ENCODE measurements at places on chromosomes 5 and 9.

GRCh38 chr5:56638768-56639238, 176.5 kb upstream of the MAP3K1 start:
- DNase-seq = no peak

- DNase-seq = no peak
Measured at GRCh38 chr9:4973246-4973645, 11.8 kb upstream of the JAK2 start.

DNA sequence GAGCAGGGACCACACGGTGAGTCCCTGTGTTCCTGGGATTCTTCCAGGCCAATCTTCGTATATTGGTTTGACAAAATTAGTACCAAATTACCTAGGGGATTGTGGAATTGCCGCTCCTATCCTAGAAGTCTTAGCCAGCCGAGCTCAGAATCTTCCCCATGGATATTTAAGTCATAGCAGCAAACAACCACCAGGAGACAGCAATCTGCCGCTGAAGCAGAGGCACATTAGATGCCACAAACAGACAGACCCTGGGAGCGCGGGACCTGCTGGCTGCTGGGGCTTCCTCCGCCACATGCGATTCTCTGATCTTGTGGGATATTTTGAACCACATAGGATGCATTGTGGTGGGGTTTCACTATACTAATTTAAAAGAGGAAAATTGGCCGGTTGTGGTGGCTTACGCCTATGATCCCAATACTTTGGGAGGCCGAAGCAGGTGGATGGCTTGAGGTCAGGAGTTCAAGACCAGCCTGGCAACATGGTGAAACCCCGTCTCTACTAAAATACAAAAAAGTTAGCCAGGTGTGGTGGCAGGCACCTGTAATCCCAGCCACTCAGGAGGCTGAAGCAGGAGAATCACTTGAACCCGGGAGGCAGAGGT, 31.7 kb upstream of the ZBTB43 start:
- DNase-seq = no peak

GRCh38 chr5:123611406-123611709, 99.4 kb downstream of the CSNK1G3 start:
- no peak for DNase-seq

GRCh38 chr9:15176836-15177235, 130.2 kb downstream of the TTC39B start:
- DNase-seq = no peak

DNA sequence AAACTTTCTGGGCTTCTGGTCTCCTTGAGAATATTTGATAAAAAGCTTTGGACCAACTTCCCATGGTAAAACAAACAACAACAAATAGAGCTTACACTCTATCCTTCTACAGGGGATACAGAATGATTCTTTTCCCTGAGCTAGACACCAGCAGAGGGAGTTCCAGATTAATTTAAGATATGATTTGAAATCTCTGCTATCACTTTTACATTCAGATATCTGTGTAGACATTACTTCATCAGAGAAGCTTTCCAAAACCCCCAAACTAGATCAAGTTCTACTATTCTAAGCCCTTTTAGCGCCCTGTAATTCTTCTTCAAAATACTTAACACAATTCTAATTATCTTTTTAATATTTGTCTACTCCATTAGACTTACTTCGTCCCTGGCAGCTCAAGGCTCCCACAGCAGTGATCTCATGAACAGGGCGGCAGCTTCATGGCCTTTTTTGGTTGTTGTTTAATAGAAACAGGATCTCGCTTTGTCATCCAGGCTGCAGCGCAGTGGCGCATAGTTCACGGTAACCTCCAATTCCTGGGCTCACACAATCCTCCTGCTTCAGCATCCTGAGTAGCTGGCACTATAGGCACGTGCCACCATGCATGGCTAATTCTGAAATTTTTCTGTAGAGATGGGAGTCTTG, 955 bp upstream of the GALNT12 start:
- DNase-seq = peak; percentile 39

GRCh38 chr5:149138182-149138923, 2.9 kb upstream of the ABLIM3 start:
- DNase-seq = no peak

DNA sequence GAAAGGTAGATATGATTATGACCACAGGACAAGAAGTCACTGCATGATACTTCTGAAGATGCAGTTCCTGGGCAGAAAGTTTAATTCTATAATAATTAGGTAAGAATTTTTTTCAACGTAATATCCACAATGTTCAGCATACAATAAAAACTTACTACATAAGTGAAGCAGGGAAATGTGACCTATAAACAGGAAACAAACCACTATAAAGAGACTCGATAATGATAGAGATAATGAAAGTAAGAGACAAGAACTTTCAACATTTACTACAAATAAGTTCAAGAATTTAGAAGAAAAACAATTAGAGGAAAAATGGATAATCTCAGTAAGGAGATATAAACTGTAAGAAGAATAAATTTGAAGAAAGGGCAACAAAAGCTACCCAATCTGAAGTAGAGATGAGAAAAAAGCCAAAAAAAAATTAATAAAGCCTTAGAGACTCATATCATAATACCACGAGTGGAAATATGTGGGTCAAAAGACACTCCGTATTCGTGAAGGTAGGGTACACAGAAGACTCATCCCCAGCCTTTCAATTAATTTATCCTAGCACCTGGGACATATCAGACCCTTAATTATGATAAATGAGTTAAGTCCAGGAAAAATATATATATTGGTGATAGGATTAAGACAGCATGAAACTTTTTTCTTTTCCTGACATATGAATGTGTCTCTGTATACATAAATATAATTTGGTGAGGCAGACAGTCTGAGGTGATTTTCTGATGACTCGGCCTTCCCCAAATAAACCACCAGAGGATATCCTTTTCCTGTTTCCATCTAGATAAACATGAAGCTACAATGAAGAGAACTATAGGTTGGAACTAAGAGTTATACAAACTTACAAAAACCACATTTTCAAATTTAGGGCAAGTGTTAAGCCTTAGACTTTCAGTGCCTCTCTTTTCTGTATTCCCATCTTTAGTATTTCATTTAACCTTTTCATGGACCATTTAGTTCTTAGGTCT, 120.4 kb downstream of the RAPGEF6 start:
- no peak for DNase-seq

DNA sequence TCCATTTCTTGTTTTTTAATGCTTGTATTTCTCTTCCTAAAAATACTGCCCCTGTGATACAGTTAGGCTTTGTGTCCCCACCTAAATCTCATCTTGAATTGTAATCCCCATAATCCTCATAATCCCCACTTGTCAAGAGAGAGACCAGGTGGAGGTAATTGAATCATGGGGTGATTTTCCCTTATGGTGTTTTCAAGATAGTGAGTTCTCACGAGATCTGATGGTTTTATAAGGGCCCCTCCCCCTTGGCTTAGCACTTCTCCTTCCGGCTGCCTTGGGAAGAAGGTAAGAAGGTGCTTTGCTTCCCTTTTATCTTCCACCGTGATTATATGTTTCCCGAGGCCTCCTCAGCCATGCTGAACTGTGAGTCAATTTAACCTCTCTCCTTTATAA, 227.4 kb downstream of the MAN2A1 start:
- DNase-seq = no peak

- DNase-seq = peak; percentile 72
Measured at GRCh38 chr5:58871648-58872242, 288.9 kb downstream of the RAB3C start.

DNA sequence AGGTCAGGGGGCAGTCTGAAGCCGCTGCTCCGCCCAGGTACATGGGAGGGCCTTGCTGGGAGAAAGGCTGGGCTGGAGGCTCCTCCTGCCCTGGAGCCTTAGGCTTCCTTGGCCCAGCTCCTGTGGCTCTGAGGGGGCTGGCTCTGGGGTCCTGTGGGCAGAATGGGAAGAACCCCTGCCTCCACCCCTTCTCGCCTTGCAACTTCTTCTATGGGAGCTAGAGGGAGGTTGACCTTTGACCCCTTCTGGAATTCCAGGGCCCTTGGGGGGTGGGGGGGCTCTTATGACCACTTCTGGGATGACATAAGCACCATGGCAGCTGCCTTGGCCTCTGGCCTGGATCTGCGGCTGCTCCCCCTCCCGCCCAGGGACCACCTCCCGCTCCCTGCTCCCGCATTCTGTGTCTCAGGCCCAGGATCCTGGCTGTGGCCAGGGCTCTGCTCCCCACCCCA, 32.2 kb downstream of the IER5L start:
- DNase-seq = peak; percentile 85

- DNase-seq = peak; percentile 59
Measured at GRCh38 chr9:86978922-86979474, 31.7 kb upstream of the GAS1 start.

GRCh38 chr5:59732806-59733205, 160.7 kb downstream of the PDE4D start:
- DNase-seq = no peak

- no peak for DNase-seq
Measured at GRCh38 chr5:78919796-78920195, 65.3 kb downstream of the ARSB start.

DNA sequence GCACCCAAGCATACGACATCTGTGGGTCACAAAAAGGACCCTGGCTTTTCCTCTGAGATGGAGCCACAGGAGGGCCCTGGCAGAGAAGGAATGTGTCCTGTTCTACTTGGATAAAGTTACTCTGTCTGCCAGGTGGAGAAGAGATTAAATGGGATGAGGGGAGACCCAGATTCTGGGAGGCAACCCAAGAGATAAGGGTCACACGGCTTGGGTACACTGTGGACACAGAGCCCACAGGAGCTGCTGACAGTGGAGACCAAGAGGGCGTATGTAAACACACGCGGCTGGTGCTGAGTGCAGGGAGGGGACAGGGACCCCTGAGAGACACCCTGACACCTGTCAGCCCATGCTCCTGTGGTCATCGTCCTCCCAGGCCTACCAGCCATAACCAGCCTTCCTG, 6.2 kb downstream of the CDK20 start:
- DNase-seq = no peak

DNA sequence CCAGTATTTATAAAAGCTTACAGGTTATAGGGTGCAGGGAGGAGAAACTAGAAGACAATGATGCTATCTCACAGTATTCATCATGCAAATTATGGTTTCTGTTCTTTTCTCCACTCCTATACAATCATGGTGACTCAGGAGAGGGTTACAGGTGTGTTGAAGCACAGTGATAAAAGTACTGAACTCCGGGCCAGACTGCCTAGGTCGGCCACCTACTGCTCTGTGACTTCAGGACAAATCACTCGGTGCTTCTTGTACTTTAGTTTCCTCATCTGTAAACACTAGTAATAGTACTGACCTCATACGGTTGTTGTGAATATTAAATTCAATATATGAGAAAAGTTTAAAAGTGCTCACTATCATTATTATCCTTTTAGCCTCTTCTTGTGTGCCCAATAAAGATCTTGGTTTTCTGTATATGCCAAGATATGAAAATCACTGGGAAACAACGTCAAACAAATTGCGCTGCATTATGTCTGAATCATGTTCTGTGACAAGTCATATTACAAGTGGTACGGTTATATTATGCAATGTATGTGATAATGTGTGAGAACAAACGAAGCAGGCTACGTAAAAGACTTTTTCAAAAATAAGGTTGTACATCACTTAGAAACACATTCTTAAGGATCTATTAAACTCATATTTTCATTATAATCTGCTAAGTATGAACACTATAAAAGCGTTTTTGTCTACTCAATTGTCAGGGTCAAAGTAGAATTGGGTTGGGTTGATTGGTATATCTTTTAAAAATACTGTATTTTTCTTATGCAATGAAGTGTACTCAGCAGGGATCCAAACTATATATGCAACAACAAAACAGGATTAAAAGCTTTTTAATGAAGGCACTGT, 153.3 kb downstream of the EFNA5 start:
- DNase-seq = no peak

DNA sequence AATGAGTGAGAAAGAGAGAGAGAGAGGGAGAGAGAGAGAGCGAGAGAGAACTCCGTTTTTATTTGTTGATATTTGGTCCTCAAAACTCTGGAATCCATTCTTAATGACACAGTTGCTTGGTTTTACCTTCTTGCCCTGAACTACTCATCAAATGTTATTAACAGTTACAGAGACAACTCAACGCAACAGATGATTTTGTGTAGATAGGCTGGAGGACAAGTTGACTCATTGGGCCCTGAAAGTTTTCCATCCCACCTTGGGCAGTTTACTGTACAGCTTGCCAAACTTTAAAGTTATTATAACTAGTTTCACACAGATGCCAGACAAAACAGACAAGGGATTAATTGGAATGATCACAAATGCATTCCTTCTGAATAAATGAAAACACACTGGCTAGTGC, 339.9 kb downstream of the ARL15 start:
- peak; percentile 22 for DNase-seq

- no peak for DNase-seq
Measured at GRCh38 chr9:14398473-14398872, 84.5 kb upstream of the NFIB start.

GRCh38 chr5:14168144-14168792, 25.1 kb downstream of the TRIO start:
- DNase-seq = no peak

GRCh38 chr9:111284703-111285102, 45.3 kb downstream of the OR2K2 start:
- no peak for DNase-seq

DNA sequence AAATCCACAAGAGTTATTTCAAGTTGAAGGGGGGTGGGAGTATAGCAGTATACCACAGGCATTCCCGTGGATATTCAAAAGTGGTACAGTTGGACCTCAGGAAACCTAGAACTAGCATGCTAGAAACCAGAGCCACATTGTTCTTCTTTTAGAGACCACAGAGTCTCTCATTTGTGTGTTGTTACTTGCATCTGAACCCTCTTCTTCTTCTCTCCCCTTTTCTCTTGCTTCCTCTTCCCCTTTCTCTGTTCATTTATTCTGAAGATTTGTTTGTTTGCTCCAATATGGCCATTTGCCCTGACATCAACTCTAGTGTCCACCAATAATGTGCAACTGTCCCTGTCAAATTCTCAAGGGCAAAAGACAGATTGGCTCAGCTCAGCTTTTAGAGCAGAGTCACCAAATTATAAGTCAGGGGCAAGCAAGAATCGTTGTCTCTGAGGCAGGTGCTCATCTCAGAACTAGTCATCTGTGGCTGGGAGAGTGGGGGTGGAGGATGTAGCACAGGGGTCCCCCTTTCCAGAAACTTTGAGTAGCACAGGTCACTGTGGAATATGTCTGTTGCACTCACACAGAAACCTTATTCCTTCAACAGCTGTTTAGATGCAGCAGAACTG, 321.1 kb downstream of the ARRDC3 start:
- DNase-seq = no peak

DNA sequence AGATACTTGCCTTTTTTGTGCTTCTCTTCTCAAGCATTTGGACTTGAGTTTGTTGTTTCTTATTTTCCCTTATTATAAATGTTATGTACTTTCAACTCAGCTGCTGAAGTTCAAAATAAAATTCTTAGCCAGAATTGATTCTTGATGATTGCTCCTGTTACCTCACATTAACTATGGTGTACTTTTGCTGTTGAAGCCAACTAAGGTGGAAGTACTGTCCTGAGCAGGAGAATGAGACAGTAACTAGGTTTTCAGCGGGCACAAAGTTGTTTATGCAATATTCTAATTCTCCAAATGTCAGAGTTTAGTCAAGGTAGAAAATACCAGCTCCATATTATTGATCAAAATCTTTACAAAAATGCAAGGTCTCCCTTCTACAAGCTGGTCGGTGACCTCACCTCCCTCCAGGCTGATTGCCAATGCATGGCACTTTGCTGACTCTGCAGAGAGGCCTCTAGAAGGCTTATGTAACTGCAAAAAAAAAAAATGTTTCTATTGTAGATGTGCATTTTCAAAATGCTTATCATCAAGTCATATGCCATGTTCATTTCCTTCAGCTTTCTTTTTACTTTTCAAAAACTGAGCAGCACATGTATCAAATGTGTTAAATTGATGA, 1783.5 kb upstream of the WWC1 start:
- no peak for DNase-seq
